ENCODE measurements at places on chromosomes 11 and 22. TPM values are rescaled to one million over a fixed set of nuclear protein-coding genes. Genes with fewer than 3 reads are reported as not detected.

- peak; percentile 3 for DNase-seq
Observed at GRCh38 chr11:92180664-92181251, 43.9 kb upstream of the FAT3 start.

GRCh38 chr11:83132191-83132590 is 24.7 kb upstream of the PCF11 start:
- DNase-seq, result no peak

DNA sequence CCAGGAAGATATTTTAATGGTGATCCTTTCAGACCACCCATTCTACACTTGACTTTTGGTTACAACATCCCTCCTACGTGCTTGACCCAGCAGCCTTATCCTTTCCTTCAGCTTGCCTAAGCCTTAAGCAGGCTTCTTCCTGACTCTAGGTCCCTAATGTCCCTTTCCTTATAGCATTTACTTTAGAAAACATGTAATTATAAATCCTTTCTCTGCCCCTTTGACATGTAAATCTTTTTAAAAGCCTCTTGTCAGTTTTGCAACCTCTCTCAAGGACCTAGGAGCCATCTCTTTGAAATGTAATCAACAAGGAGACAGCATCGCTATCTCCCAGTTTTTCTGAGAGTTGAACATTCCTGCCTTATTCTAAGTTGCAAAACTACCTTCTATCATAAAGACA is 1255.2 kb downstream of the LRRC4C start:
- DNase-seq, result no peak

- DNase-seq, result no peak
Observed at GRCh38 chr22:45554040-45554406, 51.3 kb downstream of the FBLN1 start.

The RASGRP2 gene
- not detected for total RNA-seq

The VPREB1 gene
- total RNA-seq, result not detected
